ENCODE measurements at places on chromosomes 6 and 20.

- DNase-seq, result no peak
These were observed 69.2 kb downstream of the TFAP2C start for GRCh38 chr20:56698297-56698696.

- DNase-seq, result no peak
These were observed 70.2 kb downstream of the SSR1 start for GRCh38 chr6:7242835-7243178.

DNA sequence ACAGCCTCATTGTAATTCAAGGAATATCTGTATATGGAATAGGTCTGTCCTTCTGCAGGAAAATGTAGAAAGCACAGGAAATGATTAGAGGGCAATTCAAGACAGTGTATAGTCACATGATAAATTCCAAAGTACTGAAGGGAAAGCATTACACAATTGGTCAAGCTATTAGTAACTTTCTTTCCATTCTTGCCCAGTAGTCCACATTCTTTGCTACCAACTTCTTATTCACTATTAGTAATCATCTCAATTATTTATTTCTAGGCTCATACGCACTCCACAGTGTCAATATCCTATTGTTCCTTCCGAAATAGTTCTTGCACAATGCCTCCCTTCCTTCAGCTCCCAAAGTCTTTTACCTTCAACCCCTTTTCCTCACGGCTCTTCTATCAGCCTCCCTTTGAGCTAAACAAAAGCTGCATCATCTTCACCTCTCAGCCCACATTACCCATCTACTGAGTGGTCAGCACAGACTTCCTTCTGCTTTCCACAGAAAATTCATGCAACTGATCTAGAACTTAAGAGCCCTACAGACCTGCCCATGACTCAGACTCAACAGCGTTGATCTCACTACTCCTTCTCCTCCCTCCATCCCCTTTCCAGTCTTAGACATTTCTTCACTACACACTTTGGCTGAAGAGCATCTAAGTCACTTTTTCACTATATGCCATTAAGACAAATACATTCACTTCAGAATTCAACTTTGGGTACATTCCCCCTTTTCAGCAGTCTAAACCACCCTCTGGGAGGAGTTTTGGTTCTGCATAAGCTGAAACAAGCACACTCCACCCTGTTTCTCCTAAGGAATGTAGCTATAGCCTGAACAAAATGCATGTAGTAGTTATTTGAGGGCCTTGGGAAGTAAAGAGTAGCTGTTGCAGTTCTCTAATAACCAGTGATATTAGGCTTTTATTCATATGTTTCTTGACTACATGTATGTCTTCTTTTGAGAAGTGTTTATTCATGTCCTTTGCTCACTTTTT is 157.9 kb downstream of the KIF16B start:
- no peak for DNase-seq

DNA sequence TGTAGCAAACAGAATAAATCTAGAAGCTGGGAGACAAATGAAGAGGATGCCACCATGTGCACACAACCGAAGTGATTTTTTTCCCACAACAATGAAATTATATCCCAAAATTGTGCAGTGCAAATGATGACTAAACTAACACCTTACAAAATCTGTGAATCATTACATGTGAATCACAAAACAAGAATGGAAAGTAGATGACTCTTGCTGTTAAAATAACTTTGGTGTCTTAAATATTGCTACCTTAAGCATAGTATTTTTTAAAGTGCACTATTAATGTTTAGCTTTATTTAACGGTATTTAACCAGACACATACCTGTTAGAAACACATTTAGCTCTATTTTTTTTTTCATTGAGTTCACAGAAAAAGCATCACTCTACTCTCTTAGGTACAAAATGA is 190.8 kb downstream of the TBC1D32 start:
- DNase-seq, result no peak

- DNase-seq, result no peak
These were observed 26.8 kb upstream of the MMP24 start for GRCh38 chr20:35199740-35200139.

GRCh38 chr20:52585333-52585732 is 386.8 kb upstream of the TSHZ2 start:
- DNase-seq, result no peak

DNA sequence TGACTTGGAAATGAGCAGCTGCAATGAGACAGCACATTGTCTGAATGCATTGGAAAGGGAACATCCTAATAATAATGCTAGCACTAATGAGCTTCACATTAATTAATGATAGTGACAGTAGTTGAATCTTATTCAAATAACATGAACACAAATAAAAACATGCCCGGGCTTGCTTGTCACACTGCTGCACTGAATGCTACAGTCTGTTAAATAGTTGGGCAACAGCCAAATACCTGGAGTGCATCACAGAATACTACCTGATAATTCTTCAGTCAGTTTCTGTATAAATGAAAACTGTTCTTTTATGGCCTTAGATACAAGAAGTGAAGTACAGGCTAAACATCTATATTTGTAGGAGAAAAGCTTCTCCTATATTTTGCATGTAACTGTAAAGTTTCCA is 458.7 kb downstream of the RNF144B start:
- DNase-seq, result no peak

DNA sequence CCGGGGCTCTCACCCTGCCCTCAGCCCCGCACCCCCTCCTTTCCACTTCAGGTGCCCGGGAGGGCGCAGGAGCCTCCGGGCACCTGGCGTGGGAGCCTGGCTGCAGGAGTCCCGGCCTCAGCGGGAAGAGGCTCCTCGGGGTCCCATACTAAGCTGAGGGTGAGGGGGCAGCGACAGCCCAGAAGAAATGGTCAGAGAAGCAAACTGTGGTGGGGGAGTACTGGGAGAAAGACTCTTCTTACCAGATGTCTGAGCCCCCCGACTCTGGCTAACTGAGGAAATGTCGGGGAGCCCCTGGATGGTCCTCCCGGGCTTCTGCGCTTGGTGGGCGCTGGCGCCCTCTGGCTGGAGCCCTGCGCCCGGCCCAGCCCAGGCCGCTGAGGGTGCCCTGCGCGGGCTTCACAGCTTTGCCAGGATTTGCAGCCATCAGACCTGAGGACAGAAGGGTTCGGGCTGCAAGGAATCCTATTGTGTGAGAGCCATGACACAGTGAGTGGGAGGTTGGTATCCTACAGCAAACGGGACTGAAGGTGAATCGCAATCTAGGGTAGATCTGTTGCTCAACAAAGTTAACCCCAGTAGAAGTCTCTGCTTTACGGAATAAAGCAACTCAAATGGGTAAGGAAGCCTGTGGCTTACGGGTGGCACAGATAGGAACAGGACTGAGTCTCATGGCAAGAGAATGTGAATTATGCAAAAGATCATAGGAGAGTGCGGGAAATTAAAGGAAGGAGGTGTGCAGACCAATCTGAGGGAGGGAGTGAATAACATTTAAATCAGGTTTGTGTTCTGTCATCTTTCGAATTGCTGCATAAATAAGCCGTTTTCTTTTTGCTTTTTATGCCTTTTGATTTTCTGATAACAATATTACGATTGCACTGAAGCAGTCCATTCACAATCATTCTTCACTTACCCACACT is 639 bp upstream of the RCAN2 start:
- no peak for DNase-seq

DNA sequence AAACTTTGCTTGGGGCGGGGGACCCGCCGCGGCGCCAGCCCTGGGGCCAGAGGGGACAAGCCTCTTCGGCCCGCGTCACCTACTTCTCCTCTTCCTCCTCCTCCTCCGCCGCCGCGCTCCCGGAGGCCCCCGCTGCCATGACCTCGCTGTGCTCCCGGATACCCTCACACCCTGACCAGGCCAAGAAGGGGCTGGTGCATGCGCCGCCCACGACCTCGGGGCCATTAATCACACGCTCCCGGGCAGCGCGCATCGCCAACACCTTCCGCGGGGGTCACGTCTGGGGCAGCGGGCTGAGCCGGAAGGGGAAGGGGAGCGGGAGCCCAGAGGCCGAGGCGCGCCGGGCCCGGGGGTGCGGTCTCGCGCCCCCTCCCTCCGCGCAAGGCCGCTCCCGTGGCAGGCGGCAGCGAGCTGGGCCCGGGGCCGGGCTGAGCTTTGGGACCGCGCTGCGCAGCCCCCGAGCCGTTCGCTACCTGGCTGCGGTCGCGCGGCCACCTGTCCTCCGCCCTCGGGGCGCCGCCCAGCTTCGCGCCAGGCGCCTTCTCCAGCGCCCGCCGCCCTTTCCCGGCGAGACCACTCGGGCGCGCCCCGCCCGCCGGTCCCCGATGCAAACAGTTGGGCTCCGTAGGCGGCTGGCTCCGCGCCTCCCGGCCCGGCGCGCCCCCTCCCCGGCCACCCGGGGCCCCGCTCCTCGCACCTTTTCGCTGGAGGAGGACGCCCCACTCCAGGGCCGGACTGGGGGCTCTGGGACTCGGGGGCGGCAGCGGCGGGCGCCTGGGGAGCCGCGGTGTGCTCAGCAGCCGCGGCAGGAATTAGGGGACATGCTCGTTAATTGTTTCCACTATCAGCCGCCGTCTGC is 575 bp upstream of the CNR1 start:
- DNase-seq, result no peak

GRCh38 chr6:43817192-43817591 is 47.2 kb downstream of the VEGFA start:
- no peak for DNase-seq

GRCh38 chr6:129902681-129903080 is 41.6 kb upstream of the TMEM244 start:
- no peak for DNase-seq

DNA sequence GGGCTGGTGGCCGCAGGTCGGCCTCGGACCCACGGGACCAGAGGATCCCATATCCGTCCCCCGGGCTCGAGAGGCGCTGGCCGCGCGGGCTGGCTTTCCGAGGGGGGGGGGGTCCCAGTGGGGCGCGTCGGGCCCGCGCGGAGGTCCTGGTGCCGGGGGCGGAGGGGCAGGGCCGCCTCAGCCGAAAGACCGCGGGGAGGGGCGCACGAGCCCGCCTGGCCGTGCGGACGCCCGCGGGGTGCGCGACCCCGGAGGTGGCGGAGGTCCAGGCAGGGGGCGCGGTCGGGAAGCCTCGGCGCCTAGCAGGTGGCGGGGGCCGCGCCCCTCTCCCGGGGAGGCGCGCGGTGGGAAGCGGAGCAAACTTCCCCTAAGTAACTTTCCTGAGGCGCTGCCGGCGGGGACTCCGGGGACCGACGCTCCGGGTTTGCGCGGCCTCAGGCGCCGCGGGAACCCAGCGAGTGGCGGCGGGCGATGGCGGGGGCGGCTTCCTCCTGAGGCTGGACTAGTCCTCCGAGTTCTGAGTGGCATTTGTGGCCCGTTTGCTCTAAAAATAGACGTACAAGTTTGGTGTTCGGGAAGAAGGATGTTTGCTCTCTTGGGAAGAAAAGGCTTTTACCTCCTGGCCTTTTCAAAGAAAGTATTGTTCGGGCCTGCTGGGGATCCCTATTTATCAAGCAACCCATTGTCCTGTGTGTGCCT is 26.5 kb upstream of the BTBD3 start:
- DNase-seq, result no peak

DNA sequence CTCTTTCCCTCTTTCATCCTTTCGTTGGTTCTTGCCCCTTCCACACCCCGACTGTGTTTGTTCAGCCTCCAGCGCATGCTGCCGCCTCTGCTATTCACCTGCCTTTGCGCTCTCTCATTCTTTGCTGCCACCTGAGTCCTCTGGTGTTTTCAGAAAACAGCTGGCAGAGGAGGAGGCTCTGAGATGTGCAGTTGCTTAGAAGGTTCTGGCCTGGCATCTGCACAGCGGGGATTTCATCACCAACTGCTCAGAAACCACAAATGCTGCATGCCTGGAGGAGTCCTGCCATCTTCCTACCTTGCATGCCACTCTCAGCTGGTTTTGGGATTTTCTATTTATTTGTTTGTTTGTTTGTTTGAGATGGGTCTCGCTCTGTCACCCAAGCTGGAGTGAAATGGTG is 39.2 kb upstream of the CLDN20 start:
- DNase-seq, result no peak

Measured in activated CD4-positive, alpha-beta T cell treated with anti-CD3 and anti-CD28 coated beads, Interleukin-2, amount 50 U/mL, for 24 hours (primary cell).